Left renal cortex interstitium (tissue), 4 donors: ENCODE measurements at places on chromosomes 5 and 9. TPM values are rescaled to one million over a fixed set of nuclear protein-coding genes. Genes with fewer than 3 reads are reported as not detected.
A peak's percentile ranks its signal among the peaks of the same experiment; 100 is the strongest.

Gene LOX
- 41.6 TPM for polyA plus RNA-seq

Gene ADAMTS2
- polyA plus RNA-seq = 11.5 TPM

DNA sequence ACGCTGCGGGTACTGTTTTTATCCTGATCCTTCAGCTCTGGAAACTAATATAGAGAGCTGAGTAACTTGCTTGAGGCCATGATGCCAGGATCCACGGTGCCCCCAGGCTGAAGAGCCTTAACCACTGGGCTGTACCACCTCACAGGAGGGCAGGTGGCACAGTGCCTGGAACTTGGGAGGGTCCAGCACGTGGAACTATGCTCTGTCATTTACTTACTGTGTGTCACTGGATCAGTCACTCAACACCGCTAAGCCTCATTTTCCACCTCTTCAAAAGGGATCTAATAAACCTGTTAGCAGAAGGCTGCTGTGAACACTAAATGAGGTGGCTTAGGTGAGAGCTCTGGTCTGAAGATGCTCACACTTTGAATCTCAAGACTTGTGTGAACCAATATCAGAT lies 29.6 kb downstream of the KCNIP1 start:
- no peak for DNase-seq

Gene CEP72
- 6.1 TPM for polyA plus RNA-seq

Gene GALNT12
- 7.7 TPM for polyA plus RNA-seq

GRCh38 chr5:154447089-154447725 lies 1.4 kb downstream of the SAP30L start:
- no peak for DNase-seq

DNA sequence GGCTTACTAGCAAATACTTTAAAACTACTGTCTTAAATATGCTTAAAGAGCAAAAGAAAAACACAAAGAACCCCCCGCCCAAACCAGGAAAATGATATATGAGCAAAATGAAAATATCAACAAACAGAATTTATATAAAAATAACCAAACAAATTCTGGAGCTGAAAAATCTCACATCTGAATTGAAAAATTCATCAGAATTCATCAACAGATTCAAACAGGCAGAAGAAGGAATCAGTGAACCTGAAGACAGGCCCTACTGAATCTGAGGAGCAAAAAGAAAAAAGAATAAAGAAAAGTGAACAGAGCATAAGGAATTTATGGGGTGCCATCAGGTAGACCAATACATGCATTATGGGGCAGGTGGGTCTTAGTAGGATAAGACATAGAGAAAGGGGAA lies 49.8 kb upstream of the SPTLC1 start:
- no peak for DNase-seq

DNA sequence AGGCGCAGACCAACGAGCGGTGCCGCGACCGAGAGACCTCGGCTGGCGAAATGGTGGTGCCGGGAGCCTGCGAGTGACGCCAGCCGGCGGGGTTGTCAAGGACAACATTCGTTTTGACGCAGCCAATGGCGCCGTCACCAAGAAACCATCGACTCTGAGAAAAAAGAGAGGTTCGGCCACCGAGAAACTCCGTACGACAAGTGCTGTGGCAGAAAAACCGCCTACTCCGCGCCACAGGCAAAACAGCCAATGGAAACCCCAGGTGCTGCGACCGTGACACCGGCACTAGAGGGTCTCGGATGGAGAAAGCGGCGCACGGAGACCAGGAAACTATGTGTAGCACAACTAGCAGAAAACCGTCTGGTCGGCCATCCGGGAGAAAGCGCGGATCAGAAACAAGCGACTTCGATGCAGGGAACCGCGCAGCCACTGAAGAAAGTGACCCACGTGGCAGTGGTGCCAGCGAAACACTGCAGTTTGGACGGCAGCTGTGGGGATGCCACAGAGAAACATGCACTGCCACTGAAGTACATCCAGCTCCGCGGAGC lies 88.8 kb downstream of the ANXA2R start:
- DNase-seq = no peak

DNA sequence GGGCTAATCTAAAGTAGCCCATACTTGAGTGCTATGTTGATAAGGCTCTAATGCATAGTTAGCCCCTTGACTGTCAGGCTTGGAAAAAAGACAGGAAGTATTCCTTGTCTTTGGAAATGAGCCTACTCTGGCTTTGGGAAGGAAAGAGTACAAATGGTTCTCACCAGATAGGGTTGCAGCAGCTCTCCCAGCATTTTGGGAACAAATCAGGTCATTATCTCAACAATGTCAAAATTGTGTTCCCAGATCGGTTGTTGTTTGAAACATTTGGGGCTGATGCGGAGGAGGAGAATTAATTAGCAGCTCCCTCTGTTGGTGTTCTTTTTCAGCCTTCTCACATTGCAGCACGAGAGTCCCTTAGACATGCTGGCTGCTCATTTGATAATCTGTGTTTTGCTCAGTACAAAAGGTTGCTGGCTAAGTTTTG lies 294.7 kb upstream of the DMRT1 start:
- no peak for DNase-seq

GRCh38 chr5:53322257-53322656 lies 158.2 kb upstream of the FST start:
- no peak for DNase-seq

- DNase-seq = no peak
These were observed 4.3 kb downstream of the SPATA31E1 start for GRCh38 chr9:87886933-87887505.

- no peak for DNase-seq
These were observed 240.9 kb downstream of the TRPM3 start for GRCh38 chr9:70880535-70880934.

GRCh38 chr9:109894921-109895758 lies 115.1 kb downstream of the PALM2AKAP2 start:
- DNase-seq = no peak

GRCh38 chr9:98989036-98990000 lies 45.6 kb downstream of the COL15A1 start:
- no peak for DNase-seq

Gene IL33
- 7.3 TPM for polyA plus RNA-seq

- DNase-seq = no peak
These were observed 39.5 kb upstream of the PSD2 start for GRCh38 chr5:139755892-139756671.

GRCh38 chr9:75545287-75545686 lies 345.2 kb upstream of the PCSK5 start:
- no peak for DNase-seq

DNA sequence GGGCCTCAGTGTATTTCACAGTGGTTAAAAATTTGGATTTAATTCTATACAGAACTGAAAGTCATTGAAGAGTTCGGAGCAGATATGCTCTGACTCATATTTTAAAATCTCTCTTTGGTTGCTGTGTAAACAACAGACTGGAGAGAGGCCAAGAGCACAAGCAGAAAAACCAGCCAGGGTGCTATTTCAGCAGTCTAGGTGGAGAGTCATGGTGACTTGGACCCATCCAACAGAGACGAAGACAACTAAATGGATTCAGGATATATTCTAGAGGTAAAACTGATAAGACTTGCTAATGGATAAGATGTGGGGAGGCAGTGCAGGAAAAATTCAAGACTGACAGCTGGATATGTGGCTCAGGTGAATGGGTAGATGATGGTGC lies 168.9 kb downstream of the MAPKAP1 start:
- DNase-seq = no peak

Gene LHX6
- 4.5 TPM for polyA plus RNA-seq

GRCh38 chr5:132963171-132964104 lies at the start of gene AFF4:
AFF4 (minus strand) TSS chr5:132963634; CDS start chr5:132937189, 26,445 bp downstream.
- peak; percentile 92 for DNase-seq

DNA sequence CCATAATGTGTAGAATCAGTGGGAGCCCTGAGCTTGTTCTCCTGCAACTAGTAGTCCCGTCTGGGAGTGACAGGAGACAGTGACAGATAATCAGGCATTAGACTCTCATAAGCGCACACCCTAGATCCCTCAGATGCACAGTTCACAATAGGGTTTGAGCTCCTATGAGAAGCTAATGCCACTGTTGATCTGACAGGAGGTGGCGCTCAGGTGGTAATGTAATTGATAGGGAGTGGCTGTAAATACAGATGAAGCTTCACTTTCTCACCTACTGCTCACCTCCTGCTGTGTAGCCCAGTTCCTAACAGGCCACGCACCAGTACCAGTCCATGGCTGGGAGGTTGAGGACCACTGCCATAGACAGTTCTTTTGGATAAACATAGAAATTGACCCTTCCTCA lies 188.7 kb downstream of the ROR2 start:
- no peak for DNase-seq

Gene ABO
- 13.2 TPM for polyA plus RNA-seq

Gene MLANA
- 0.98 TPM for polyA plus RNA-seq

- DNase-seq = no peak
These were observed 68.1 kb downstream of the MEGF10 start for GRCh38 chr5:127358740-127359139.

DNA sequence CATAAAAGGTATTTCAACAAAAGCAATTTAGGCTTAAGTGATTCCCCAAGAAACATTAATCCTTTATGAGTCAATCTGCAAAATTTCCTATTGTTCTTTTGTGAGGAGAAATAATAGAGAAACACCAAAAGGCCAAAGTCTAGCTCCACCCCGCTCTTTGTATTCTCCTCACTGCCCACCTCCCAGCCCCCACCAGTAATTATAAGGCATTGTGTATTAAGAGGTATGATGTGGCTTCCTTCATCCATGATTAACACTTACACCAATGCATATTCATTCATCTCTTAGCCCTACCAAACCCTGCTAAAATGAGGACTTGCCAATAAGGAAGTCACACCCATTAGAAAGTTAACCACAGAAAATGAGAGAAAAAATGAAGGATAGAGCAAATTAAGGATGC lies 105.3 kb upstream of the SPATA31D4 start:
- no peak for DNase-seq

Gene ERP44
- polyA plus RNA-seq = 40.2 TPM

Gene BARX1
- polyA plus RNA-seq = 0.17 TPM

Gene DAPK1
- 91.7 TPM for polyA plus RNA-seq

GRCh38 chr5:114418176-114419066 lies 56.6 kb downstream of the KCNN2 start:
- DNase-seq = peak; percentile 15

DNA sequence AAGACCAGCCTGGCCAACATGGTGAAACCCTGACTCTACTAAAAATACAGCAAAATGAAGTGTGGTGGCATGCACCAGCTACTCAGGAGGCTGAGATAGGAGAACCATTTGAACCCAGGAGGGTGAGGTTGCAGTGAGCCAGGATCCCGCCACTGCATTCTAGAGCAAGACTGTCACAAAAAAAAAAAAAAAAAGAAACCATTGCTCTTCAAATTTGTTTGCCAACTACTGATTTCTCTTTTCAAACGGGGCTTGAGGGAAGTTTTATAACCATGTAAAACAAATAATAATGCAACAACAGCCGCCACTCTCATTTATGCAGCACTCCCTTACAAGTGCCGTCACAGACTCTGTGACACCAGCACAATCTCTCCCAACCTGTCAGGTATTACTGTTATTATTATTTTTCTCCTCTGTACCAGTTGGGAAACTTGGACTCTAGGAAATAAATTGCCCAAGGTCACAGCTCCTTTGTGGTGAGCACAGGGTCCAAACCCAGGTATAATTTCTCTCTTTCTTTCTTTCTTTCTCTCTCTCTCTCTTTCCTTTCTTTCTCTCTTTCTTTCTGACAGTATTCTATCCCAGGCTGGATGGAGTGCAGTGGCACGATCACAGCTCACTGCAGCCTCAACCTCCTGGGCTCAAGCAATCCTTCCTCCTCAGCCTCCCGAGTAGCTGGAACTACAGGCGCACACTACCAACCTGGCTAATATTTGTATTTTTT lies 25.4 kb downstream of the SERINC5 start:
- no peak for DNase-seq

Gene MARCHF11
- polyA plus RNA-seq = 3.2 TPM

GRCh38 chr9:89496645-89497256 lies 1.2 kb downstream of the SEMA4D start:
- DNase-seq = no peak

Gene IL3
- not detected for polyA plus RNA-seq

DNA sequence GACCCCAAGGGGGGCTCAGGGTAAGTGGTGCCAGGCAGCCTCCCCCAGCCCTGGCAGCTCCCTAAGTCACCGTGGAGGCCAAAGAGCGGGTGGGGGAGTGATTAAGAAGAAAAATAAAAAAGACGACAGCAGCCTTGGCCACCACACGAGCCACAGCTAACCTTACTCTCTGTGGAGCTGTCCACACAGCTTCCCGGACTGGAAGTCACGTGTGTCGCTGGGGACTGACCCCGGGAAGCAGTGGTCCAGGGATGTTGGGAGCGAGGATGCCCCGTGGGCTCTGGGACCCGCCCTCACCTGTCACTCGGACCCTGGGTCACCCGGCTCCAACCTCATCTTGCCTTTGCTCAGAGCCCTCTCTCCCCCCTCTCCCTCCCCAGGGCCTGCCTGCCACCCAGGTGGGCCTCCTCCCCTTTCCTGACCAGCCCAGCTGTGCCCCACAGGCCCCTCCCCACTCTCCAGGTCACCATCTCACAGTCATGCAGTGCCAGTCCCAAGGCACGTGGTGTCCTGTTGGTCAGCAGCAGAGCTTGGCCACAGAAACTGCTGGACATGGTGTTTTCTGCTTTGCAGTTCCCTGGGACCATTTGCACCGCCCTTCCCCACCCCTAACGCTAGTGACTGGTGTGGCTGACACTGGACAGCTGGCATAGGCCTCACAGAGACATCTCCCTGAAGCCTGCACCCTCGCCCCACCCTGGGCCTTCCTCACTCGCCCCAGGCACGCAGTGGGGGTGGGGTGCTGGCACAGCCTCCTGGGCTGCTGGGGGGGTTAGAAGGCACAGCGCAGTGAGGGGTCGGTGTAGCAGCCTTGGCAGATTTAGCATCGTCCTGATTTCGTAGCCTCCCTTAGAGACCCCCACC lies 9.8 kb upstream of the EXOC3 start:
- DNase-seq = no peak

Gene NRG2
- polyA plus RNA-seq = 1.6 TPM

GRCh38 chr9:97543561-97543960 lies 42.1 kb downstream of the TMOD1 start:
- DNase-seq = no peak

Gene PLAC8L1
- 0.65 TPM for polyA plus RNA-seq

DNA sequence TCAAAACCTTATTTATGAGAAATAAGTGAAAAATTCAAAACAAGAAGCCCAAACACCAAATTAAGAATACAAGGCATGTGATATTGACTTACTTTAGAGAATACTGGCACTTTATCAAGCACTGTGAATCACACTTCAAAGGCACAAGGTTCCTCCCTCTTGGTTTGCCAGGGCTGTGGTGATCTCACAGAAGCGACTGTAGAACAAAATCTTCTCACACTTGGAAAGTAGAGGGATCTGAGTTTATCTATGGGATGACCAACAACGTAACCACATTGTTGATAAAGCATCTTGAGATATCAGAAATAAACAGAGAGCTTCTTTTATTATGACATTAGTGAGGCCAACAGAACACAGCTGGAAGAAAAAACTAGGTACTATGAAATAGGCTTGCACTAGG lies 295.9 kb downstream of the NFIB start:
- no peak for DNase-seq

Gene GARIN3
- not detected for polyA plus RNA-seq

DNA sequence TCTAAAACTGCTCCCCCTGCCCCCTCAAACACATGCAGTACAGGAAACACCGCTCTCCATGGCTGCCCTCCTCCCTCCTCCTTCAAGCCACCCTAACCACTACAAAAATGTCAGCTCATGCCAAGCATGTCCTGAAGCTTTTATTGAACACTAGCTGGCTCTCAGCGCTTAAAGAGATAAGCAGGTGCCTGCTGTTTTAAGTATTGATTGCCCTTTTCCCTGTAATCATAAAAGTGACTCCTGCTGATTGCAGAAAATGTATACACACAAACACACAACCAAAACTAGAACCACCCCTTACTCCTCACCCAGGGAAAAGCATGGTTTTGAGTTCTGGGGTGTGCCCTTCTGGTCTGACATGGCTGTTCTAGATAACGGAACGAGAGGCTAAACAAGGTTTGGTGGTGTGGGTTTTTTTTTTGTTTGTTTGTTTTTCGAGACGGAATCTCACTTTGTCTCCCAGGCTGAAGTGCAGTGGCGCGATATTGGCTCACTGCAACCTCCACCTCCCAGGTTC lies 3.7 kb upstream of the UCK1 start:
- DNase-seq = no peak

Gene TRIM36
- 2.5 TPM for polyA plus RNA-seq
